ENCODE measurements at places on chromosomes 12 and 14.

DNA sequence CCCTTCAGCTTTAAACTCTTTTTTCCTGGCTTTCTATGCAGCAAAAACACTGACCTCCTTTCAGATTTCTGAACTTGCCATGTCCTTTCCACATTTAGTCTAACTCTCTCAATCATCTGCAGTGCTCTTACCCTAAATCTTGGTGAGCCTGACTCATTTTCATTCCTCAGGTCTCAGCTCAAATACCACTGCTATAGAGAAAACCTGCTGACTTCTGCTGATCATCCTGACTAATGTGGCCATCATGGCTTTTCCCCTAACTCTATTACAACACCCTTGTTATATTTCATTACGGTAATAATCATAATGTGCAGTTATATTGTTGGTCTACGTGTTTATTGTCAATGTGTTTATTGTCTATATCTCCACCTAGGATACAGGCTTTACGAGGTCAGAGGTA is 207.3 kb upstream of the OR4E1 start:
- no peak for DNase-seq

DNA sequence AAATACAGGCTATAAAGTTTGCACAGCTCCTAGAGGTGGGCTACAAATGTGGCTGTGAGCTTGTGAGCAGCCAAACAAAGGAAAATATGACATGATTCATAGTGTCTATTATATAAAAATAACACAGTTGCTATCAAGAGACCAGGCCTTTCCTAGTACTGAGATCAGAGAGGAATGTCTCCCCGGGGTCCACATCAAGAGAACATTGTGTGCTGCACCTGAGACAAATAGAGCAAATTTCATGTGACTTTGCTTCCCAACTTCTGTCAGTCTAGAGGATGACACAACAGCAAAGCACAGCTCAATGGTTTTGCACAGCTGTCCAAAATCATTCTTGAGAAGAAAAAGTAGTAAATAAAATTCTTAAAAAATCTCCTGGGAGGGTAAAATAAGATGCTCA is 297.5 kb upstream of the PRKD1 start:
- no peak for DNase-seq

DNA sequence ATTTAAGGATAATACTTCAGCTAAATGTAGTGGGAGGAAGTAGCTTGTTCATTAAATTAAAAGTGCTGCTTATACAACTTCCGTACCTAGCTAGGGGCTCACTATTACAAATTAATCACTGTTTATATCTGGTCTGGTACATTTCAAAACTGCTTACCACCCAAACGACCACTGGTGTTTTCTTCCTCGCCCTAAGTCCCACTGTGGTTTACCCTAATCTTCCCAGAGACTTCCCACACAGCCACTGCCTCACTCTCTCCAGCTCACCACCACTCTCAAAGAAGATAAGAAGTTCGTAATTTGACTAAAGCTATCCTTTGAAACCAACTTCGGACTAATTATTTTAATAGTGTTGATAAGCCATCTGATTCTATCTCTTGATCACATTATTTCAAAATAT is 62.6 kb downstream of the PLXNC1 start:
- no peak for DNase-seq

DNA sequence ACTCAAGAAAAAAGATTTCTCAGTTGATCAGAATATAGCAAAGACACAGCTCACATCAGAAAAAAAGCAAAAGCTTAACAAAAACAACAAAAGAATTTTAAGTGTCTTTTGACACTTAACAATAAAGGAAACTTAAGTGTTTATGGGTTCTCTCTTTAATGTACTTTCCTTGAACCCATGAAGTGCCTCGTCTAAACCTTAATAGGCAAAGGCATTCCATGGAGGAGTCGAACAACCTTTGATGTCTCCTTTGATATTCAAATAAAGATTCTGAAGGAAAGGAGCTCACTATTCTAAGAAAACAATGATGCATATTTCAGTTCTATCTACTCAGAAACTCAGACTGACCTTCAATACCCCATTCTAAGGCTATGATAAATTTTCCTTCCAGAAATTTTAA is 116.7 kb downstream of the TMTC1 start:
- no peak for DNase-seq

GRCh38 chr14:75910048-75910447 is 71.7 kb downstream of the TGFB3 start:
- no peak for DNase-seq

DNA sequence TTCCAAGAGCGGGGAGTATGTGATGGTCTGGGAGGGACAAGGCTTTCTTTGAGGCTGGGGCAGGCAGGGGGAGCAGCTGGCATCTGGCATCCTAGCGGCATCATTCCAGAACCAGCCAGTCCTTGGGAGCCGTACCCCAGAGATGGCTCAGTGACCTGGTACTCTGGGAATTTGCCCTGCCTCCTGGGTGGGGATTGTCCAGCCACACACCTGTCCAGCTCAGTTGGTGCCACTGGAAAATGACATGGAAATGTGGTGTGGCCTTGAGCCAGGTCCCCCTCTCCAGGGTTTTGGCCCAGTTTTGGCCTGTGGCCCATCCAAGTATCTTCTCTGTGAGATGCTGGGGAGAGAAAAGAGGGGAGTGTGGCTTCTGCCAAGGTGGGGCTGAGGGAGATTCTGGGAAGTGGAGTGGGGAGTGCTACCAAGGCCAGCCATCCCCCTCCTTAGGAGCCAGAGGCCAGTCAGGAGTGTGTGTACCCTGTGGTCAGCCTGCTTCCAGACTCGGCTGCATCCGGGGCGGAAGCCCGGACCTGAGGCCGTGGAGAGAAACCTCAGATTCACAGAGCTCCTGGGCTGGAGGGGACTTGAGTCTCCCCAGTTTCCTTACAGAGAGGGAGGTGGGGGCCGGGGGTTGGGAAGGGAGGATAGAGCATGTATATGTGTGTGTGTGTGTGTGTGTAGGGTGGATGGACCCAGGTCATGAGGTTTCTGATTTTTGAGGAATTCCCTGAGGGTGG is 14.7 kb upstream of the KRT80 start:
- DNase-seq = peak; percentile 7

DNA sequence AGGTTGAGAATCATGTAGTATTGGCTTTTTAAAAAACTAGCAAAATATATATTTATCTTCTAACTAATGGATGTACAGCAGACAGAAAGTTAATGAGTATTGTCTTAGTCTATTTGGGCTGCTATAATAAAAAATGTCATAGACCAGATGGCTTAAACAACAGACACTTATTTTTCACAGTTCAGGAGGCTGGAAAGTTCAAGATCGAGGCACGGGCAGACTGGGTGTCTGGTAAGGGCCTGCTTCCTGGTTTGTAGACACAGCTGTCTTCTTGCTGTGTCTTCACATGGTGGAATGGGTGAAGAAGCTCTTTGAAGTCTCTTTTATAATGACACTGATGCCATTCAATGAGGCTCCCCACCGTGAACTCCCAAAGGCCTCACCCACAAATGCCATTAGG is 70.1 kb upstream of the KRR1 start:
- no peak for DNase-seq
